ENCODE measurements at places on chromosomes 12 and 14.

GRCh38 chr14:72075649-72076334, 143.6 kb downstream of the RGS6 start:
- DNase-seq: no peak

- DNase-seq: no peak
Measured at GRCh38 chr14:45467023-45467422, 214.0 kb upstream of the MIS18BP1 start.

DNA sequence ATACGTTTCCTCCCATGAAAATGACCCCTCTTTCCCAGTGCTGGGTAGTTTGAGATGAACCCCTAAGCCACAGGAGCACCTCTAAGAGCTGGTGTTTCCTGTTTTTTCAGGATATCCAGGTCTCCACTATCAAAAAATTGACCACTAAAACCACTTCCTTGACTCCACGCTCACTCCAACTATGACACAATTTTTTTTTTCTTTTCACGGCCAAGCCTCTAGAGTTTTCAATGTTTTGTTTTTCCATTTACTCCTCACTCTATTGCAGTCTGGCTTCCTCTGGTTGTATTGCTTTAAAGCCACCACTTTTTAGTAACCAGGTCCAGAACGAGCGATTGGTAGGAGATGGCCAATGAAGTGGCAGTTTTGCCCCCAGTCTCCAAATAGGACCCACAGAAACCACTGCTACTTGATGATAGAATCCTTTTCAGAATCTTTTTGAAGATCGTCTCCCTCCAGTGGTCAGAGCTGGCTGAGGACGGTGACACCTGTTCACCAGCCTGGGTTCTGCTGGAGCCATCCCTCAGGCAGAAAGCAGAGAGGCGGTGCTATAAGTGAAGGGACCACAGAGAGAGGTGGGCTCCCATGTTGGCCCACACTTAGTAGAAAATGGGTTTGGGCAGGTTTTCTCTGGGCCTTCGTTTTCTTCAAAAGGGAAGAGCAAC, 454.4 kb downstream of the VRK1 start:
- no peak for DNase-seq

- DNase-seq: no peak
Measured at GRCh38 chr12:13277293-13277692, 80.8 kb downstream of the EMP1 start.

DNA sequence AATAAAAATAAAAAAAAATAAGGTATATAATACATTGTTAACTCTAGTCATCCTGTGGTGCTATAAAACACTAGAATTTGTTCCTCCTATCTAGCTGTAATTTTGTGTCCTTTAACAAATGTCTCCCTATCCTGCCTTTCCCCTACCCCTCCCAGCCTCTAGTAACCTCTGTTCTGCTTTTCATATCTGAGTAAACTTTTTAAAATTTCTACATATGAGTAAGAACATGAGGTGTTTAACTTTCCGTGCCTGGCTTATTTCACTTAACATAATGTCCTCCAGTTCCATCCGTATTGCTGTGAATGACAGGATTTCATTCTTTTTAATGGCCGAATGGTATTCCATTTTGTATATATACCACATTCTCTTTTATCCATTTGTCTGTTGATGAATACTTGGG, 71.3 kb upstream of the GNG2 start:
- no peak for DNase-seq

- DNase-seq: no peak
Measured at GRCh38 chr14:57277062-57277461, 8.3 kb downstream of the AP5M1 start.

GRCh38 chr12:47904713-47905709, at the start of gene VDR:
VDR (minus strand) TSS chr12:47904994; CDS start chr12:47879113, 25,881 bp downstream.
- peak; percentile 61 for DNase-seq

Measured in CD8-positive, alpha-beta memory T cell (primary cell).